Body of pancreas (tissue), 4 donors: ENCODE measurements at places on chromosomes 4 and X. TPM values are rescaled to one million over a fixed set of nuclear protein-coding genes. Genes with fewer than 3 reads are reported as not detected.

PITX2 gene
- not detected for total RNA-seq

TMPRSS11F gene
- total RNA-seq = not detected

ASB5 gene
- not detected for total RNA-seq

MXRA5 gene
- total RNA-seq = 1.6 TPM

DNA sequence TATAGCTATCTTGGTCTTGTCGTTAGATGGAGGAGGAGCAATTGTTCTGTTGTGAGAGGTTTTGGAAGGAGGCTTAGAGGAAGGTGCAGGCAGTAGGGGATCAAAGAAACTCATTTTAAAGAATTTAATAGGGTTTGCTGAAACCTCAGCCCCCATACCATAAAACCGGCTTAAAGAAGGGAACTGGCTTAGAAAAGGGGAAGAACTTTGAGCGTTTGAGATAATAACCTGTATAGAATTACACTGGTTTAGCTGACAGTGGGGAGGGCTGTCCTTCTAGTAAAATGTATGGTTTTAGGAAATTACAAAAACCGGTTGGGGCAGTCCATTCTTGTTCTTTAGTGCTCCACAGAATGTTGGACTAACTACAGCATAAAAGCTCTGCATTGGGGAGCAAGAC, 128.1 kb downstream of the KDM6A start:
- DNase-seq = no peak

PCYT1B gene
- 3.0 TPM for total RNA-seq

DNA sequence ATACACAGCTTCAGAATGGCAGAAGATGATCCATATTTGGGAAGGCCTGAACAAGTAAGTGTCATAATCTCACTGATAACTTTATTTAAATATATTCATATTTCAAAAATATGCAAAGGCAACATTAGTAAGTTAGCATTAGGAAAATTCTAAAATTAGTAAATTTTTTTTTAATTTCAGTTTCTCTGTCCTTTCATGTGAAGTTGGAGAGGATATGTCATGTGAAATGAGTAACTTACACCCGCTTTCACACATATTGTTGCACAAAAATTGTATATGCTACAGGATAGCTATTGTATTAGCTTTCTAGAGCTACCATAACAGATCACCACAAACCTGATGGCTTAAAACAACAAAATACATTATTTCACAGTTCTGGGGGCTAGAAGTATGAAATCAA, 24.3 kb downstream of the NFKB1 start:
- no peak for DNase-seq

DNA sequence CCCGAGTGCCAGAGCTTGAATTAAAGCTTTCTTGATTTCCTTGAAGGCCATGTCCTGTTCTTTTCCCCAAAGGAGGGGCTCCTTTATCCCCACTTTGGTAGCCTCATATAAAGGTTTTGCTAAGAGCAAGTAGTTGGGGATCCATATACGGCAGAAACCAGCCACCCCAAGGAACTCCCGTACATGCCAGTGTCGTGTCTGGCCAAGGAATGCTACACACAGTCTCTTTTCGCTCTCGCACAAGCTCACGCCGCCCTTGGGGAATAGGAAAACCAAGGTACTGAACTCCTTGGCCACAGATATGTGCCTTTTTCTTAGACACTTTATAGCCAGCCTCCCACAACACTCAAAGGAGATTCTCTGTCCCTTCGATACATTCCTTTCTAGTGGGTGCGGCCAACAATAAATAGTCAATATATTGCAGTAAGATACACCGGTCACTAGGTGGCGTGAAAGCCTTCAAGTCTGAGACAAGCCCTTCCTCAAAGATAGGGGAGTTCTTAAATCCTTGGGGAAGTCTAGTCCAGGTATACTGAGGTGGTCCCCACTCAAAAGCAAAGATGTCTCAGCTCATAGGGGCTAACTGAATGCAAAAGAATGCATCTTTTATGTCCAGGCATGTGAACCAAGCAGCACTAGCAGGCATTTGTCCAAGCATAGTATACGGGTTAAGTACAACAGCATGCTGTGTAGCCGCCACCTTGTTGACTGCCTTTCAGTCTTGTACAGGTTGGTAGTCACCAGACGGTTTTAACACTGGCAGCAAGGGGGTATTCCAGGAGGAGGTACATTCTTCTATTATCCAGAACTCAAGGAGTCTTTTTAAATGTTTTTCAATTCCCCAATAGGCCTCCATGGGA, 57.8 kb upstream of the XAGE1B start:
- peak; percentile 46 for DNase-seq

- no peak for DNase-seq
Measured at GRCh38 chr4:77044461-77045150, 31.2 kb downstream of the CCNI start.

DNA sequence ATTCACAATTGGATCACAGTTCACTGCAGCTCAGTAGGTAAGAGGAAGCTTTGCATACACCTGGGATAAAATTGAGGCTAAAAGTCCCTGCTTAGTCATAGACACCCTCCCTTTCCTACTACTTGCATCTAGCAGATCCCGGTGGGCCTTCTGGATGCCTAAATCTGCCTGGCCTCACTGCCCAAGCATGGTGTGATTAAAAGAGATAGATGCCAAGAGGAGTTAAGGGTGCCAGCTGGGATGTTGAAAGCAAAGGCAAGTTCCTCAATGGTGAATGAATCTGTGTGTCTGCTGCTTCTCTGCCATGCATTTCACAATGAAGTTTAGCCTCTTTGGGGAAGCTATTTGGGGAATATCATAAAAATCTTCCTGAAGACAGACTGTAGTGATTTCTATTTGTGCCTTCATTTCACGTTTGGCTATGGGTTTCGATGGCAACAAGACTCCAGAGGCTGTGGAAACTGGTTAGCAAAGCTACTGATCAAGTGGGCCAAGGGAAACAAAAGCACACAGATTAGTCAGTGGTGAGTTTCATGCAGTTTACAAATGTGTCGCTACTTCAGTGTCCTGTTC, 534.0 kb downstream of the ANKRD50 start:
- DNase-seq = no peak

GRCh38 chrX:1137531-1137930, 74.9 kb downstream of the CRLF2 start:
- DNase-seq = no peak

CYBB gene
- 11.2 TPM for total RNA-seq

PAGE2 gene
- not detected for total RNA-seq

GRCh38 chrX:154357205-154357604, 17.2 kb downstream of the FLNA start:
- no peak for DNase-seq

DNA sequence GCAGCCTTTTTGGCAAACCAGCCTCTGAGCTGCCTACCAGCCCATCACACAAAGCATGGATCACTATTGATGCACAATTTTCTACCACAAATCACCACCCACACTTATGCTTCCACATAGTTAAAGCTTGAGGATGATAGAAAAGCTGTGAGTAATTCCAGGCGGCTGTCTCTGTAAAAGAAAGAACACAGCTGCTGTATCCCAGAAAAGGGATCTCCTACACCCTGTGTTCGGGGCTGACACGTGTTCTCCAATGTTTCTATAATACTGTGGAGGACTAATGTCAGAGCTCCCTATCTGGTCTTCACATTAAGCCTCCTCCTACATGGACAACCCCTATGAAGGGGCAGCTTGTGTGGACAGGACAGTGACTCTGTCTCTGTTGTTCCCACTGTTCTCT, 12.5 kb upstream of the BRS3 start:
- no peak for DNase-seq

DNA sequence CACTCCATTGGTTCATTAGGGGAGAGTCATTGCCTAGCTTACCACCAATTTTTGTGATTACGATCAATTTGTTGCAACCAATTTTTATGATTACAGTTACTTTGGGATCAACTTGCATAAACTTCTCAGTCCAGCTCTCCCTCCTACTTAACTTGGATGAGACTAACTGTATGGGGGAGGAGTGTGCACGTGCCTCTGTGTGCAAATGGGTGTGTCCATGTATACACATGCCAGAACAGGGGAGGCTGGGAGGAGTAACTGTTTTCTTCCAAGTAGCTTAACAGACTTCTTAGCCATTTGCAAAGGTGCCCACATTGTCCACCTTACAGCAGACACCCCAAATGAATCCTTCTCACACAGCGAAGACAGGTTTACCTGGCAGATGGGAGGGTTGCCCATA, 117.7 kb upstream of the VCX3B start:
- no peak for DNase-seq

DNA sequence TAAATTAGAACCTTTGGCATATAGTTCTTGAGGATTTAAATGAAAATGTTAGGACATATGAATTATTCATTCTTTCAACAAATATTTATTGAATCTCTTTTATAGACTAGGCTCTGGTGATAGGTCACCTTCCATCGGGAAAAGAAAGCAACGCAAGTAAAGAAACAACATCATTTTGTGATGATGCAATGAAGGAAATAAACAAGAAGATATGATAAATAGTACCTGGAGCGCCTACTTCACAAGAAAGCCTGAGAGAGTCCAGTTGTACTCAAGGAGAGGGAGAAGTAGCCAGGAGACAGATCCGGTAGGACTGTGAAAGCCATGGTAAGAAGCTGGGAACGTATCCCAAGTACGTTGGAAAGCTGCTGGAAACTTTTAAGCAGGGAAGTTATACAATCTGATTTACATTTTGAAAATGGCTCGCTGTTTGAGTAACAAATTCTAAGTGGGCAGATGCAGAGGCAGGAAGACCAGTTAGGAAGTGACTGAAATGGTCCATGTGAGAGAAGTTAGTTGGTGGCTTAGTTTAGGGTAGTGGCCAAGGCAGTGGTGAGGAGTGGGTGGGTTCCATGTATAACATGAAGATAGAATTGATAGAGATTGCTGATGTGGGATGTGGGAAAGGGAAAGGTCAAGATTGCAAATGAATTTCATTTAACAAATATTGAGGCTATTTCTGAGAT, 17.7 kb upstream of the CPE start:
- DNase-seq = no peak

- no peak for DNase-seq
Measured at GRCh38 chrX:42720209-42720608, 57.8 kb downstream of the PPP1R2C start.

- no peak for DNase-seq
Measured at GRCh38 chr4:53233114-53233795, 132.6 kb downstream of the SCFD2 start.

KLF8 gene
- 2.0 TPM for total RNA-seq

- DNase-seq = no peak
Measured at GRCh38 chrX:130416785-130417184, 15.0 kb downstream of the RBMX2 start.

GRCh38 chrX:12949205-12949926, 25.5 kb upstream of the TMSB4X start:
- DNase-seq = no peak

GRCh38 chrX:42746606-42747005, 31.4 kb downstream of the PPP1R2C start:
- peak; percentile 3 for DNase-seq

DNAAF6 gene
- total RNA-seq = not detected

DNA sequence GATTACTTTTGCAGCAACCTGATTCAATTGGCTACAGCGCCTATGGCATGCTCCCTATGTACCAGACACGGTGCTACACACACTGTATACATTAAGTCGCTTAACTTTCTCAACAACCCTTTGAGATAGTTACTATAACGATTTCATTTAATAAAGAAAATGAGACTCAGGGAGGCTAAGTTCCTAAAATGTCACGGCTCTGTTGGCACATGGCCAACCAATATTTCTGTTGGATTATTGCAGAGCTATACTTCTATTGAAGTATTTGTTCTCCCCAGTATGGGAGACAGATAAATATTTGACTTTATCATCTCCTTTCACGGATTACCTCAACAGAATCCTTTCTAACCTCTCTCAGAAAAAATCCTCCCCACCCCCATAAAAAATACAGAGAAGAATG, 25.3 kb downstream of the CLNK start:
- DNase-seq = no peak

FHIP1A gene
- 23.7 TPM for total RNA-seq

RNF212 gene
- 20.5 TPM for total RNA-seq
